NCI-H774 (cell line): ENCODE measurements at places on chromosomes 5 and 9.

DNA sequence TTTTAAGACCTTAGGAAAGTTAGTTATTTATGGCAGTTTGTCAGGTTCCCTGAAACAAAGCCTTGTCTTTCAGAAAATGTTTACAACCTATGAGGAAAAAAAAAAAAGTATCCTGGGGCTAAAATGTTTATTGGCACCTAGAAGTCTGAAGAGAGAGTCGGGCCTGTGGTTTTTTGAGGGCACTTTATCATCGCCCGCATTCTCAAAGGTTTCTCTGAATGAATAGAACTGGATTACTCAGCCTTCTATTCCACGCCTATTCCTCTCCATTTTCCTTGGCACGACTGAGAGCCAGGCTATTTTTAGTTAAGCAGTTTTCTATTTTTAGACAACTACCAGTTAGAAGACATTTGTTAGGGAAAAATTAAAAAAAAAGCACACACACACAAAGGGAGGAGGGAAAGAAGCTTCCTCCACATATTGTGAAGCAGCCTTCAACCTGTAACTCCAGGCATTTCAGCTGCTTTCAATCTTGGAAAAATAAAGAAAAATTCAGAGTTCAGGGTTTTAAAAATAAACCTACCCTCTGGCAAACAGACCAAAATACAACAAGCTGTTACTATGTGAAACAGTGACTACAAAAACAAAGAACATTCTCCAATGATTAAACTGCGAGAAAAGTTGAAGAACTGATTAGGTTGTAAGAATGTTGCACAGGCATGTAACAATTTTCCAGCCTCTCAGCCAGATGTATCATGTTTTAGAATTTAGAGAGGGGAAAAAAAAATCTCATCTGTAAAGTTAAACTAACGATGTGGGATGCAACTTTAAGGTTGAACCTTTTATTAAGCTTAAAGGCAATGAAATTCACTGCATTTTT lies 97.0 kb downstream of the MEF2C start:
- DNase-seq: peak; percentile 36

- peak; percentile 71 for DNase-seq
Observed at GRCh38 chr5:31193591-31194467, at the start of gene CDH6. Gene CDH6 (plus strand): TSS chr5:31193686. CDS start chr5:31267474, 73,788 bp downstream.

DNA sequence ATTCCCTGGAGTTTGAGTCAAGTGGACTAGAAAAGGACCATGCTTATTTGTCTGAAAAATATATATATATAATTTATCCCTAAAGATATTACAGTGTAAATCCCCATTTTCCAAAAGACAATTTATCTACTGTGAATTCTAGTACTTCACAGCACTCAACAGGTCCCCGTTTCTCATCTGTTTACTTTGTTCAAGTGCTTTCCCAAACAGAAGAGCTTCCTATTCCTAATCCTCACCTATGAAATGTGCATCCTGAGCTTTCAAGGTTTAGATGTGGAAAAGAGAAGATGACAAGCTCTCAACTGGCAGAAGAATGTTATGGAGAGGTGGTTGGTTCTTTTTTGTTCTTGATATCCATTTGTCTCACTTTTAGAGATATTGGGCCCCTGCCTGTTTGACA lies 401.6 kb upstream of the ZNF608 start:
- no peak for DNase-seq

DNA sequence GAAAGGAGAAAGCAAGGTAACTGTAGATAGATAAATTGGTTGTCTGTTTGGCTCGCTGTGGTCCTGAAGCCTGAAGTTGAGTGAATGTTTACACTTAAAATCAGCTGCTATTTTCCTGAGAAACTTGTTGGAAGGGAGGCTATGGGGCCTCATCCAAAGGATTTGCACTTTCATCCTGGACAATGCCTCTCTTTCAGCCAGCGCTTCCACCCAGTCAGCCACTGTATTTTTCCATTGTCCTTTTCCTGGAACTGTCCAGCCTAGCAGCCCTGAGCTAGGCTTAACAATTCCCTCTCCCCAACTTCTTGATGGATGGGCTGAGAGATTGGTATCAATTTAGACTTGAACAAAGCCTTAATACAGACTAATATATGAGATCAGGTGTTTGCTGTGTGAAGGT lies 429.2 kb downstream of the DMAC1 start:
- DNase-seq: no peak

DNA sequence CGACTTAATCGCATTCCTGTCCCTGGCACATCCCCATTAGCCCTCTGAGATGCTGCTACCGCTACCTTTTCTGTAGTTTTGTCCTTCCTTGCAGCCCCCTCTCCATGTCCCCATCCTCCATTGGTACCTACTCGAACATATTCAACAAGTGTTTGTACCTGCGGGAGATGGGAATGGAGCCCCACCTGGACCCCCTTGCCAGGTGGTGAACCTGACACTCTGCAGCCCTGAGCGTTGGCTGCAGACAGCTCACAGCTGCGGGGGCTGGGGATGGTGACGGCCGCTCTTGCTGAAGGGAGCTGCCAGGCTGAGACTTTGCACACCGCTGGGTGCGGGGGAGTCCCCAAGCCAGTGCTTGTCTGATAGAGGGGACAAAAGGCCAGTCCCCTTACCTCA lies 96.3 kb upstream of the DAP start:
- no peak for DNase-seq

DNA sequence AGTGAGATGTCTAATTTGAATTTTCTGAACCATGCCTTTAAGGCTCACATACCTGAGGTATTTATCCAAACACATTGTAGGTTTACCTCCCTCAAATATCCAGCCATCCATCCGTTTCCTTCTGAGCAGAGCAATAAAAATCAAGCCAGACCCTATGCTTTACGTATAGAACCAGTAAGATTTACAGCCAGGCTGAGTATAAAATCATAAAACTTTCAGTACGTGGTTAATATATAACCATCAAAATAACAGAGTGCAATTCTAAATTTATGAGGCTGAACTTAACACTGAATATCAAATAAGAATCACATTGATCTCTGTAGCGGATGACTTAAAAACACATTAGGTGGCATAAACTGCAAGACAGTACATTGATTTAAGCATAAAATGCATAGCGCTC lies 877.9 kb upstream of the WWC1 start:
- no peak for DNase-seq

DNA sequence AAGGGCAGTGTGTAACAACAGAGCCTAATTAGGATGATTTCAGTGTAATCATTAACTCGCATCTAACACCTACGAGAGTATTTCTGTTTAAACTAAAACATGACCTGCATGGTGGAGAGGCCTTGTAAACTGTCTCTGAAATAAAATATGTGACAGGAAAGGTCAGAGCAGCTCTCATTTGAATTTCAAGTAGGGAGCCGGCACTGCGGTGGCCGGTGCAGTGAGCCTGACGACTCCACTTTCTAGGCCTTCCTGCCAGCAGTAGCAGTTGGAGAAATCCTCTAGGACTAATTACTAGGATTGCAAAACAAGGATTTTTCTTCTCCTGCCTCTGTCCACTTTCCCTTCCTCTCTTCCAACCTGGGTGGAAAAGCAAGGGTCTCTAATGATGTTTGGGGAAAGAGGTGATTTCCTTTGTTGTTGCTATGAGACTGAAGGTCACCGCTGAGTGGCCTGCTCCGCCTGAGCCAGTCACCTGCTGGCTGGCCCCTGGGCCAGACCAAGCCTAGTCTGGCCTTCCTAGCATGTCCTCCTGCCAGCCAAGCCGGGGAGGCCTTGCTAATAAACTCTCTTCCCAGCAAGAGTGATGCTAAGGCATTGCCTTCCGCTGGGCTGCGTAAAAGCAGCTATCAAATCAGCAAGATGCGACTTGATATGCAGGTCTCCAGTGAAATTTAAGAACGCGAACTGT lies 245.7 kb downstream of the PSAT1 start:
- DNase-seq: no peak

DNA sequence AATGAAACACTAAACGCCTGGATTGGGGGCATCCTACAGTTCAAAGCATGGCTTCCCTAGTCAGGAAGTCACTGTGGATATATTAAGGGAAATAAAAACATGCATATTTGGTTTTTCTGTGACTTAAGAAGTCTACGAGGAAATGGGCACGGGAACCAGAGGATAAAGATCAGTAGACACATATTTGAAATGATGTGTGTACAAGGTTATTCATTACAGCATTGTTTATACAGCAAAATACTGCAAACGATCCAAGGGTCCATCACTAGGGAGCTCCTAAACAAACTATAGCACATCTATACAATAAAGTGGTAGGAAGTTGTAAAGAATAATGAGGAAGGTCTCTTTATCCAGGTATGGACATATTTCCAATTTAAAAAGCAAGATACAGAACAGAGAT lies 71.8 kb downstream of the EFNA5 start:
- DNase-seq: no peak

DNA sequence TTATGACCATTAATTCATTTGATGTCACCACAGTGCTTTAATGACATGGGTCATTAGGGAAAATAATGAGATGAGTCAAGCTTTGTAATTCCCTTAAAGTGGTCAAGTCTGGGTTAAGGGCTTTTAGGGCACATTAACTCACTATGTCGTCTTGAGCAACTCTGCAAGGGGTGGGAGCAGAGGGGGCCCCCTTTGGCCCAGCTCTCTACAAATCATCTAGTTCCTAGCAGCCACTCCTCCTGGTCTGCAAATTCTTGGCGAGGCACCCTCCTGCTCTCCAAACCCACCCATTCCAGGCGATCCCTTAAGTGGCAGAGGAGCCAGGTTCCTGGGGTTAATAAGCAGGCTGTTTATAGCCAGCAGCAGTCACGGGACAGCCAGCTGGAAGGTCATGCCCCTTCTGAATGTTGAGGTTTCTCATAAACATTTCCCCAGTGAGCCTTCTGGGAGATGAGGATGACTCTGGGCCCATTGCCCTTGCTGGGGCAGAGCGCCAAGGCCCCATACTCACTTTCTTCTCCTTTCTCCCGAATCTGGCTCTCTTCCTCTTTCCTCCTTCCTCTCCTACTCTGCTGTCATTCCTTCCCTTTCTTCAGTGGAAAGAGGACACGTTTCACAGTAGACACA lies 14.3 kb upstream of the GPX3 start:
- DNase-seq: no peak

DNA sequence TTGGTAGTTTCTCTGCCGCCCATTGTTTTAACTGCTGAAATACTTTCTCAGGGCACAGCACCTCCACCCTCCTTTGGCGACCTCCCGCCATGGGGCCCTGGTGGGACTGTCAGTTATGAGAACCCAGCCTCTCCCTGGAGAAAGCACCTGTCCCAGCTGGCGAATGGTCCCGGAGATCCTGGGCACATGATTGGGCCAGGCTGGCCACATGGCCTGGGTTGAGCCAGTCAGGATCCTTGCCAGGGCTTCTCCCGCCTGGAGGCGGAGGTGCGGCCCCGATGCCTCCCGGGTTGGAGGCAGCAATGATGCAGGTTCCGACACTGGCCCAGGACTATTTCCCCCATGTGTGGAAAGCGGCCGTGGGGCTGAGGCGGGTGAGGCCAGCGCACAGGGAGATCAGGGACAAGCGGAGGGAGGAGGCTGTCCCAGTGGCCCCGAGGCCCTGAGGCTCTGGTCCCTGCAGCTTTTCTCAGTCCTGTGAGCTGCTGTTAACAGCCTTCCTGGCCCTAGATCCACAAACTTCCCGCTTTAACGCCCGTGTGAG lies 13.6 kb downstream of the UNC5A start:
- DNase-seq: no peak

GRCh38 chr5:14319102-14319501 lies 176.0 kb downstream of the TRIO start:
- DNase-seq: no peak

DNA sequence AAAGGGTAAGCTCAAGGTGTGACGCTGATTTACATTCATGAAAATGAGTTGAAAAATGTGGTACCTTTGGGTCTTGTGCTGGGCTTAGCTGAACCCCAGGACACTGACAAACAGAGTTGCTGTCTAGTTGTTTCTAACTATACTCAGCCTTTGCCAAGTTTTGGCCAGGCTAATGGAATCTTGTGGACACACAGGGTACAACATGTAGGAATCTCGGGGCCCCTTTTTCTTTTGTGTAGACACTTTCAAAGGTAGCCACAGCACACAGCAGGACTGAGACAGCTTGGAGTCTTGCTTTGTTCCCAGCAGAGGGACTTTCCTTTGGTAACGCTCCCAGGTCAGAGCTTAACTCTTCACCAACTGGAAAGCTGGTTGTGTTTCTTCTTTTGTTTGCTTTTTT lies 7.8 kb downstream of the LIX1 start:
- no peak for DNase-seq

DNA sequence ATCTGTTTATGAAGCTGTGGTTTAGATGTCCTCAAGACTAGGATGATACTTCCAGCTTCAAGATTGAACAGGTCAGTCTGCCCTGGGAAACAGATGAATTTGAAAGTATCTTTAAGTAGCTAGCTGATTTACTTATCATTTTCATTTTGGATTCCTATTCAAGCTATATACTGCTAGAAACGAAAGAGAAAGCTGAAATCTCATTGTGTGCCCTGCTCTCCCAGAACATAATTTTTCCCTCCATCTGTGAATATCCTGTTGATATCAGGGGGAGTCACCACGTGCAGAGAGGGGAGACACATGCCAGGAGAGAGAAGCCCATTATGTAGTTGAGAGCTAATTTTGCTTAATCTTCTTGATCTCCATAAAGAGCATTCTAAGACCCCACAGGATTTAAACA lies 439.1 kb downstream of the NR2F1-AS1 start:
- DNase-seq: no peak

DNA sequence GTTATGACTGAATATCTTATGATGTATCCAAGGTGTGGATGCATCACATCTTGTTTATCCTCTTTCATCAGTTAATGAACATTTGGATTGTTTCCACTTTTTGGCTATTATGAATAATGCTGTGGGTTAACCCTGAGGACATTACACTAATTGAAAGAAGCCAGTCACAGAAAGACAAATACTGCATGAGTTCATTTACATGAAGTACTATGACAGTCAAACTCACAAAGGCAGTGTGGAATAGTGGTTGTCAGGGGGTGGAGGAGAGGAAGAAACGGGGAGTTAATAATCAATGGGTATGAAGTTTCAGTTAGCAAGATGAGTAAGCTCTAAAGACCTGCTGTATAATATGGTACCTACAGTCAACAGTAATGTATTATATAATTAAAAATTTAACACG lies 409.4 kb upstream of the CTNND2 start:
- no peak for DNase-seq

DNA sequence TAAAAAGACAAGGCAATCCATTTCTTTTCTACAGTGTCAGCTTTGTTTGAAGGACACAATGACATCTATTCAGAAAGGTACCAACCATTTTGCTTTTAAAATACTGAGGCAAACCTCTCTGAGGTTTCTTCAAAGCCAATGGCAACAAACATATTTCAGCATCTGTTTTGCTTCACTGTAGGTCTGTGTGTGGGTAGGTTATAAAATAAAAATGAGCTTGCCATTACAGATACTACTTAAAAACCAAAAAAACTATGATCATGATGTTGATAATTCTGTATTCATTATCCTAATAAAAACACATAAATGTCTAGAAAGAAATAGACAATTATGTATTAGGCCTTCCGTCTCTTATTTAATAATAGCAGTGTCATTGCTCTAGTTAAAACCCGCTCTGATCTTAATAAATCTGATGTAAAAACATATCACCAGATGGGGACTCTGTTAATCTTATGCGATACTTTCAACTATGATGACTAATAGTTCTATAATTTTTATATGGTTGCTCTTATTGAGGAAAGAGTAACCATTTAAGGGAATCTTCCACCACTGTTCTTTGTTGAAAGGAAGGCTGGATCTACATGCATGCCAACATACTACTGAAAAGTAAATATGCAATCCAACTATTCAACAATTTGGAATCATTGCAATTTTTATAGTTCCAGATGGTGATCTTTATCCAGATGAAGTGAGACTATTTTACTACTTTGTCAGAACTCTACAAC lies 647.2 kb downstream of the PDE4D start:
- DNase-seq: no peak

- no peak for DNase-seq
Observed at GRCh38 chr9:36306471-36307306, 48.4 kb upstream of the GNE start.

- DNase-seq: no peak
Observed at GRCh38 chr5:28512648-28513047, 1474.3 kb upstream of the CDH9 start.
